Activated CD4-positive, alpha-beta T cell treated with anti-CD3 and anti-CD28 coated beads for 24 hours (primary cell): ENCODE measurements at places on chromosomes 16 and 17.

GRCh38 chr17:40541873-40542557 lies 23.3 kb downstream of the CCR7 start:
- no peak for DNase-seq

DNA sequence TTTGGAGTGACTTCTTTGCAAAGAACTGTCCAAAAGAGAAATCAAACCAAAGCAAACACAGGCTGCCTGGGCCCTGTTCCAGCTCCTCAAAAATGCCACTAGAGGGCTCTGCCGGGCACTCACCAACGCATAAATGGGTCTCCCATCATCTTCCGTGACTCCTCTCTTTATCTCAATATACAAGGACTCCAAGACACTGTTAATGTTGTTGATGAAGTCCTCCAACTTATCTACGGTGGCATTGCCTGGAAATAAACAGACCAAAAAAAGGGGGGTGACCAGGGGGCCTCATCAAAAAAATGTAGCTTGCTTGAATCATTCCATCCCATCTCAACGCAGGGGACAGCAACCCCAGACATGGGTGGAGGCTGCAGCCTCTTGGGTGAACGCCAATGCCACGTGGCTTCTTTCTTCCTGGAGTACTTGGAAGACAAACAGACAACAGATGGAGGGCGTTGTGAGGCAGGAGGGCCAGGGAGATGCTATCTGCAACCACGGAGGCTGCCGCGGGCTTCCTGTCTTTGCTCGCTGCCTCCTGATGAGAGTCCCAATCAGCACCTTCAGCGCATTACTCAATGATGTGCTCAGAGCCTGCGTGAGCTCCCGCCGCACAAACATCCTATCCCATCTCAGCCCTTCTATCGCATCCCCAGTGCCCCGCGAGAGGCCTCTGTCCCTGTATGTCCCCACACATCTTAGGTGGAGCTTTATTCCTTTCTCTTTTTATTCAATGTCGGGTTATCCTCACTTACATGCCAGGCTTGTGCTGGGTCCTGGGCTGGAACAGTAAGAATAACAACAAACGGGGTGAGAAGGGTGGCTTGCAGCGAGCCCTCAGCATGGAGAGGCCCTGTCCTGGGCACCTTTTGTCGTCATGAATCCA lies 32.0 kb downstream of the KDM8 start:
- DNase-seq = peak; percentile 54

DNA sequence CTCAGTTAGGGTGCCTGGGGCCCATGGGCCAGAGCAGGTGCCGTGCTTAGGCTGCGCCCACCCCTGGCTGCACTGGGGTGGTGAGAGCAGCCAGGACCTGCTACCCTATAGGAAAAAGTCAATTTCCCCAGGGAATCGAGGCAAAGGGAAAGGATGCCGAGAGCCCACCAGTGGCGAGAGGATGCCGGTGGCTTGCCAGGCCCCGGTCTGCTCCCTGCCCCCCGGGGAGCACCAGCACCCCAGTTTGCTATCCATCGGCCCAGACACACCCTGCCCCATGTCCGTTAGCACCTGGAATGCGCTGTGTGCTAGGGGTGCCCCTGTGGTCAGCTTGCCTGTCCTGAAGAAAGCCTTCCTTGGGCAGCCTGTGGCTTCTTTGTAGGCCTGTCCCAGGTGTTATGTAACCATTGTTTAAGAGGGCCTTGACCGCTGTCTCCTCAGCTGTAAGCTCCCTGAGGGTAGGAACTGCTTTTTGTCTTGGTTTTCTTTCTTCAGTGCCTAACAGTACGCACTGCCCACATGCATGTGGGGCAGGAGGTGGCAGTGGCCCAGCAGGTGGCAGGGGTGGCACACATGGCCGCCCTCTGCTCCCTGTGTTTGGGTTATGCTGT lies 40.8 kb downstream of the NT5M start:
- DNase-seq = no peak

- no peak for DNase-seq
Measured at GRCh38 chr16:65697065-65697464, 575.2 kb upstream of the CDH11 start.

- DNase-seq = no peak
Measured at GRCh38 chr17:74024871-74025531, 178.5 kb upstream of the RPL38 start.

GRCh38 chr17:68603027-68603426 lies 1.9 kb upstream of the FAM20A start:
- no peak for DNase-seq

DNA sequence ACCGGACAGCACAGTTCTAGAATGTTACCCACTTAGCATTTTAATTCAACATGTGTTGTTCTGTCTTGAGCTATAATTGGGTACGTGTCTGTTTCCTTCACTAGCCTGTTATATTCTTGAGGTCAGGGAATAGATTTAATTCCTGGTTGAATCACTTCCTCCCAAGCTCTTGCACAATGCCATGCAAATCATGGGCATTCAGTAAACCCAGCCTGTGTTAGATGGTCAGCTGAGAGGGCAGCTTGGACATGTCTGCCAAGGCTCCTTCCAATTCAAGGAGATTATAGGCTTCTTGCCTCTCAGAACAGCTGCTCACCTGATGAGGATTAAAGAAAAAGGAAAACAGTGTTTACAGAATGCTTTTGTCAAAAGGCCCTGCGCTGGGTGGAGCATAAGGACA lies 12.6 kb downstream of the C1QTNF1 start:
- no peak for DNase-seq

GRCh38 chr17:21375757-21376080 lies 438 bp upstream of the KCNJ12 start:
- DNase-seq = no peak

DNA sequence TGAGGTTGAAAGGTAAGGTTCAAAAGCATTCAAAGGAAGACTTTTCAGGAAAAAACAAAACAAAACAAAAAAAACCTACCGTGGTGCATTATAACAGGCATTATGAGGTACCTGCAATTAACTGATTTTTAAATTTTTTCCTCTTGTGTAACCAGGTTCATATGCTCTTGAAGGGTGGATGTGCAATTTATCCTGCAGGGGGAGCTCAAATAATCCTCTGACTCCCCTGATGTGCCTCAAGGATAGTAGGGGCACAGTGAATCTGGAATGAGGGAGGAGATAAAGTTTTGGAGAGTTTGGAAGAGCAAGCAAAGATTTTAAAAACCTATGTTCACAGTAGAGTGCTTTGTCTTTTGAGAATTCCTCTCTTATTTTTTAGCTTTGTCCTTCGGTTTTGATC lies 1349.4 kb downstream of the CDH8 start:
- no peak for DNase-seq

DNA sequence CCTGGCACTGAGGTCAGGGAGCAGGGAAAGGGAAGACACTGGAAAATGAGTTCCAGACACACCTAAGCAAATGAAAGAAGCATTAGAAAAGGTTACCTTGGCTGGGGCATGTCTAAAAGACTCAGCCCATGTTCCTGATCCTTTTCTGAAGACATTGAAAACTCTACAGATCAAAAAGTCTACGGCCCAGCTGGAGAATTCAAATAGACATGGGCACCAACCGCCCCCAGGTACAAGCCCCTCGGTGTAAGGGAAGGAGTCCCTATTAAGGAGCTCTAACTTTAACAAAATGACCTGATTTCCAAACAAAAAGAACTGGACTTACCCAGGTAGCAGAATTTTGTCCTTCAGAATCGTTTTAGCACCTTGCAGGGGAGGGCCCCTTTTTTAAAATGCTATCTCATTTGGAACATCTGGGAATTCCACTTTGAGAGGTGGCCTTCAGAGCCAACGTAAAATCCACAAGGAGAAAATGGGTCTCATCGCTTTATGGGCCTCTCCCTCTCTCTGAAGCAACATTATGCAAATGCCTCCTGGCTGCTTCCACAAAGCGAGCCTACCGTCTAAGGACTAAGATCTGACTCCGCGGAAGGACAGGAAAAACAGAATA lies 43.6 kb upstream of the RBFOX3 start:
- no peak for DNase-seq

GRCh38 chr16:81739503-81739902 lies 39.6 kb upstream of the PLCG2 start:
- no peak for DNase-seq

GRCh38 chr16:73122604-73123391 lies 74.9 kb upstream of the ZFHX3 start:
- no peak for DNase-seq

DNA sequence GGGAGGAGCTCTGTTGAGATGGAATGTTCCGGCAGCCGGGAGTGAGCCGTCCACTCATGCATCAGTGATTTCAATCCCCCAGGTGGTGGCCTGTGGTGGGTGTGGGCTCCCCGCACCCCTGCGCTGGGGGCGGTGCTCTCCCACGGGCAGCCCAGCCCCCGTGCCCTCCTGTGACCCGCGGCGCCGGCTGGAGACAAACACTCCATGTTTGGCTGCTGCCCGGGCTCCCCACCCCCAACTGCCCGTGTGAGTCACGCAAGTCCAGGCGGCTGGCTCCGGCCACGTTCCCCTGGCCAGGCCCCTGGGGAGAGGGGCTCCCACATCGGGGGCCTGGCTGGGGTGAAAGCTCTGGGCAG lies 29.4 kb downstream of the CACNA1H start:
- no peak for DNase-seq

- DNase-seq = no peak
Measured at GRCh38 chr17:18231164-18231563, 5.7 kb downstream of the LLGL1 start.

GRCh38 chr16:88775825-88776224 lies 9.2 kb downstream of the PIEZO1 start:
- DNase-seq = no peak

DNA sequence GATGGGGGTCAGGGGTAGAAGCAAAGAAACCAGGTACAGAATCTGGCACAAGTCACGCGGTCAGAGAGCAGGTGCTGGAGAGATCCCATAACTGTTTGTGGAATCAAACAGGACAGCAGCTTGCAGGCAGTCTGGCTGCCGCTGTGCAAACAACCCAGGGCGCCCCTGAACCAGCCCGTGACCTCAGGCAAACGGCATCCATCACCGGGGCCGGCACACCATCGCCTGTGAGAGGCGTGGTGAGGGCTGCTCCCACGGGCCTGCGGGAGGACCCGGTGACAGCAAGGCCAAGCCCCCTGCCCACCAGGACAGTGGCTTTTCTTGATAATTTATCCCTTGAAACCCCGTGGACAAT lies 47.9 kb downstream of the CBFA2T3 start:
- DNase-seq = no peak

GRCh38 chr16:58709333-58709732 lies 24.8 kb upstream of the SLC38A7 start:
- no peak for DNase-seq

DNA sequence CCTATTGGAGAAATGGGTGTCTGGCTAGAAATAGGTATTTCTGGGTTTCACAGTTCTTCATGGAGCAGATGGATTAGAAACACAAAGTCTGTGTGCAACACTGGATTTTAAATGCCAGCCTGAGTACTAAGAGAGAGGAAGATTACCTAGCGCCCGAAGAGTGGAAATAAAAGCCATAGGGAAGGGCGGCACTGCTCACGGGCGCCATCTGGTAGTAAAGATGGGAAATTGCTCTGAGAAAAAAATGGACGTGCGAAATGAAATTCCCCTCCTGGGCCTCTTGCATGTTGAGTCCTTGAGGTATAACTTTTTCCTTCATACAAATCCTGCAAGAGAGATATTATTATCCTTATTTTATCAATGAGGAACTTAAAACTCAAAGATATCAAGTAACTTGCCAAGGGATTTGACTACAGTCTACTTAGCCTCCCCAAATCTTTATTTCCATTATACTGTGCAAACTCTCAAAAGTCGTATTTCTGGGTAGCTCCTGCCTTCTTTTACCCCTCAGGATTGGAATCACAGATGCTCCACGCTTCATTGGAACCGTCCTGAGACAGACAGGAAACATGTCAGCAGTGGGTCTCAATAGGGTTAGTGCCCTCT lies 72.8 kb downstream of the MMD start:
- DNase-seq = peak; percentile 26

DNA sequence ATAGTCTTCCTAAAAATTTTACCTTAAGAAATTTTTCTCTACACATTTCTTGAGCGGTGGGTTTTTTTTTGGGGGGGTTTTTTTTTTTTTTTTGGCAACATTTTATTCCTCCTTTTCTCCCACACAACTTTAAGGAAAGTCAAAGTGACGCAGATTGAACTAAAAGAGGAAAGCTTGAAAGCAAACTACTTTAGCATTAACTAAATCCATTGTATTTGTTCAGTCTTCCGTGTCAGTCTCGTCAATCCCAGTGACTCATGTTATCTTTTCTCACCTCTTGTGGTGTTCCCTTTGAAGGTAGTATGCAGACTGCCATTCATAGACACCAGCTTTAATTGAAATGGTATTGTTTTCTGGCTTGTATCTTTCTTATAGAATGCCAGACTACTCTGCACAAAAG lies 39.3 kb downstream of the TADA2A start:
- no peak for DNase-seq

DNA sequence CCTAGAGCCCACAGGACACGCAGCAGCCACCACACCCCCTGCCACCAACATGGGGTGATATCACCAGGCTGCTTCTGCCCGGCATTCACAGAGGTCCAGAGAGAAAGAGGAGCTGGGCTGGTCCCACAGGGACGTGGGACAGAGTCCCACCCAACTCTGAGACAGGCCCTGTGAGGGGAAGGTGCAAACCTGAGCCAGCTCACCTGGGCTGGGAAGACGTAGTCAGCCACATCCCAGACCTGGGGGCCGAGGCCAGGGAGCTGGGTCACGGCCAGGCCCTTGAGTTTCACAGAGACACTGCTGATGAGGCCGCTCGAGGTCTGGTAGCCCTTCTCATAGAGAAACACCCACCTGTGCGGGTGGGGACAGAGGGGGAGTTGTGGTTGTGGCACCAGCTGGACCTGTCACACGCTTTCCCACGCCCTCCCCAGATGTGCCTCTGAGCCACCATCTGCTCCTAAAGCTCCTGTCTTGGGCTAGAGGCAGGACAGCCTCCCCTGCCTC lies 11.2 kb downstream of the P2RX1 start:
- no peak for DNase-seq
